ENCODE measurements at places on chromosomes 3 and 15.
A peak's percentile ranks its signal among the peaks of the same experiment; 100 is the strongest.

GRCh38 chr3:167700046-167700445, 34.6 kb downstream of the PDCD10 start:
- DNase-seq = no peak

GRCh38 chr3:128319107-128319506, 147.6 kb downstream of the DNAJB8 start:
- DNase-seq = no peak

DNA sequence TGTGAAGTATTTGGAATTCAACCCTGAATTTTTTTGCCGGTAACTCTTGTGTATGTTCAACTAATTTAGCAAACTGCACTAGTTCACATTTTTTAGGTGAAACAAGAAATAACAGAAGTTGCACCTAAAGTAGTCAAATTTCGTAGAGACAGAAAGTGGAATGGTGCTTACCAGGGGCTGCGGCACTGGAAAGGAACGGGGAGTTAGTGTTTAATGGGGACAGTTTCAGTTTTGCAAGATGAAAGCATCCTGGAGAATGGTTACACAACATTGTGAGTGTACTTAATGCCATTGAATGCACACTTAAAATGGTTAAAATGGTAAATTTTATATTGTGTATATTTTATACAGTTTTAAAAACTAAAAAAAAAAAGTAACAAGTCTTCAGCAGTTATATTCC, 27.4 kb downstream of the PPARG start:
- no peak for DNase-seq

DNA sequence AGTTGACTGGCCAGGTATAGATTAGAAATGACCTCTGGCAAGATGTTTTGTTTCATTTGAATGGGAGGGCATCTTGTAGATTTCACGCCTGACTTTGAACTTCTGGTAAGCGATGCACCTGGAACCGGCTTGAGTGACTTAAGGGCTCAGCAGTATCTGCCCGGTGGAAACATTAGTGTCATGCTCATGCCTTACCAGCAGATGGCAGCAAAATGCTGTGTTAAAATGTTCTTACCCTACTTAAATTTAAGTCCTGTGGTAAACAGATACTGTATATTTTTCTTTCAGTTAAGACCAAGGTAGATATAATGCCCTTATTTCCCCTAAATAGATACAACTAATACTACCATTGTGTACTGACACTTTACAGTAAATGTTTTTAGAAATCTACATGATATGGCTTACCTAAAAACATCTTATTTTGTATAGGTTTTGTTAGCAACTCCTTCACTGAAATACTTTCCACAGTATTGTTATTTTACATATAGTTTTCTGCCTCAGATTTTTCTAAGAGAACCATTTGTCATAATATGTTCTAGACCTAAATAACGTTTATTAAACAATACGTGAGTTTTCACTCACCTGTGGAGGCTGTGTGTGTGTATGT, 25.5 kb downstream of the ASB7 start:
- peak; percentile 78 for DNase-seq

DNA sequence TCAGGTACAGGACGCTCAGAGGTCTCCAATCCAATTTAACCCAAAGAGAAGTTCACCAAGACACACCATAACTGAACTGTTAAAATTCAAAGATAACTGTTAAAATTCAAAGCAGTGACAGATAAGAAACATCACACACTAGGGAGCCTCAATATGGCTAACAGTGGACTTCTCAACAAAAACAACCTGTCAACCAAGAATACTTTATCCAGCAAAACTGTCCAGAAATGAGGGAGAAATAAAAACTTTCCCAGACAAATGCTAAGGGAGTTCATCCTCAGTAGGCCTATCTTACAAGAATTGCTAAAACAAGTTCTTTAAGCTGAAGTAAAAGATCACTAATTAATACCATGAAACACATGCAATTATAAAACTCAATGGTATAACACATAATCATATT, 36.3 kb upstream of the MYLK start:
- no peak for DNase-seq

- no peak for DNase-seq
These were observed 237.4 kb downstream of the TLE3 start for GRCh38 chr15:69860321-69860720.

GRCh38 chr3:172903642-172904320, 153.3 kb downstream of the ECT2 start:
- no peak for DNase-seq

All from smooth muscle cell of the brain vasculature (primary cell).